ENCODE measurements at places on chromosomes 2 and 18.
A peak's percentile ranks its signal among the peaks of the same experiment; 100 is the strongest.

- peak; percentile 33 for DNase-seq
These were observed 2.5 kb downstream of the IGFBP5 start for GRCh38 chr2:216692636-216693413.

GRCh38 chr2:170148161-170148560 lies 29.8 kb upstream of the MYO3B start:
- no peak for DNase-seq

DNA sequence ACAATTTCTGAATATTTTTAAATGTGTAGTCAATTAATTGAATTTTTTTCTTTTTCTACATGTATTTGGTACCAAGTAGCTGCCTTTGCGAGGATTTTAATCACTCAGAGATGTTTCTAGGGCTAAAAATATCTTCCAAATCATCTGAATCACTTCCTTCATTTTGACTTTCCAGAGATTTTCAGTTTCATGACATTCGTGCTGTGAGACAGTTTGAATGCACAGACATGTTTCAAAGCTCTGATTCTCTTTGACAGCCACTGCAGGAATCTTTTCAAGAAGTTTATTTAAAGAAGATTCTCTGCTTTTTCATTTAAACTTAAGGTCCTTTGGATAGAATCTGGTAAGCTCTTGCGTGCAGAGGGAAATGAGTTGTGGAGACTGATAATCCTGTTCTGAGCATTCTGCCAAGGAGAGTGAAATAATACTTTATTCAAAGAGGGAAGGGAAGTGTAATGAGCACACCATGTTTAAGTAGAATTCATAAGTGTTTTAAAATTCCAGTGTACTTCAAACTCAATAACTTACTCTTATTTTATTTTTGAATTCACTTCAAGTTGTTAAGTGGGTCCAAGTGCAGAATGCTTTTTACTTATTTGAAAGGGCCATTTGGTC lies 9.7 kb downstream of the CYBRD1 start:
- no peak for DNase-seq

DNA sequence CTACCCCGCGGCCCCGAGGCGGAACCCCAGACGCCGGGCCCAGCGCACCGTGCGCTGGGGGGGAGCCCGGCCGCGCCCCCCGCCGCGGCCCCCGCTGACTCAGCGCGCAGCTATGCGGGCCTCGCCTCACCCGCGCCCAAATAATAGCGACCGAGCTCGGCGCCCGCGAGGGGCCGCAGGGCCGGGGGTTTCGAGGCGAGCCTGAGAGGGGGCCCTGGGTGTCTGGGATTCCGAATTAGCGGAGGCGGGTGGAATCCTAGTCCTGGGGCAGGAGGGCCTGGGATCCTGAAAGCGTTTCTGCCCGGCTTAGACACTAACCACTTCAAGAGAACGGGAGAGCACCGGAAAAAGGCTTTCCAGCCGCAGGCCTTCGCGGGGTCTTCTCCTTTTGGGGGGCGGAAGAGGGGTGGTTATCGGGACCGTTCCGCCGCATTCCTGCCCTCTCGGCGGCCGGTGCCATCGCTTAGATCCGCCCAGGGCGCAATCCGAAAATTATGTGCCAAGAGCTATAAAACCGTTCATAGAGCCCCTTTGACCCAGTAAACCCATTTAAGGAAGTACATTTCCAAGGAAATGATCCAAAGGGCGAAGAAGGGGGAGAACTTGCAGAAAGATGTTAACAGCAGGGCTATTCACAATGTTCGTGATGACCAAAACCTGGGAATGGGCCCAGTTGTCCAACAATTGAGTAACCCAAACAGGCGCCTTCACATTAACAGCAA lies 681 bp upstream of the ROCK2 start:
- peak; percentile 5 for DNase-seq

DNA sequence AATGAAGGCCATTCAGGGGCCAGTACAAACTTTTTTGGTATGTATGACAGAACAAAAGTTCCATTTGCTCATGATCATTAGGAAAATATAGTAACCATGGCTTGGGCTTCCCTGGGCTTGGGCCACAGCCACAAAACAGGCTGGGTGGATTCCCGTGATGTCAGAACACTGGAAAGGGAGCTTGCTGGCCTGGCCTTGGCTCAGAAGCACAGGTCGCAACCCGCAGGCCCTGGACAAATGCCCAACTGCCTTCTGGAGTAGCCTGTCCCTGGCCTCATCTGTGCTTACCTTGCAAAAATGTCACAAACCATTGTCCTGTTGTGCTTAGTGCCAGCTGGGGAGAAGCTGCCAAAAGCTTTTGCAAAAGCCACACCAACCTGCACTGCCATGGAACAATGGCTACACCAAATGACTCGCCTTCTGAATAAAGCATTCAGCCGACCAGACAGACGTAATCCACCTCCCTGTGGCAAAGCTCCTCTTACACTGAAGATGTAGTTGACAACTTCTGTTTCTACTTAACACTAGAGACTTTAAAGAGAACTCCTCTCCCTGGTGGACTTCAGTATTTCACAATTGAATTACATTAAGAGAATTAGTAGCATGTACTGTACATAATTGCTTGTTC lies 125.5 kb downstream of the ANKRD44 start:
- DNase-seq: no peak

DNA sequence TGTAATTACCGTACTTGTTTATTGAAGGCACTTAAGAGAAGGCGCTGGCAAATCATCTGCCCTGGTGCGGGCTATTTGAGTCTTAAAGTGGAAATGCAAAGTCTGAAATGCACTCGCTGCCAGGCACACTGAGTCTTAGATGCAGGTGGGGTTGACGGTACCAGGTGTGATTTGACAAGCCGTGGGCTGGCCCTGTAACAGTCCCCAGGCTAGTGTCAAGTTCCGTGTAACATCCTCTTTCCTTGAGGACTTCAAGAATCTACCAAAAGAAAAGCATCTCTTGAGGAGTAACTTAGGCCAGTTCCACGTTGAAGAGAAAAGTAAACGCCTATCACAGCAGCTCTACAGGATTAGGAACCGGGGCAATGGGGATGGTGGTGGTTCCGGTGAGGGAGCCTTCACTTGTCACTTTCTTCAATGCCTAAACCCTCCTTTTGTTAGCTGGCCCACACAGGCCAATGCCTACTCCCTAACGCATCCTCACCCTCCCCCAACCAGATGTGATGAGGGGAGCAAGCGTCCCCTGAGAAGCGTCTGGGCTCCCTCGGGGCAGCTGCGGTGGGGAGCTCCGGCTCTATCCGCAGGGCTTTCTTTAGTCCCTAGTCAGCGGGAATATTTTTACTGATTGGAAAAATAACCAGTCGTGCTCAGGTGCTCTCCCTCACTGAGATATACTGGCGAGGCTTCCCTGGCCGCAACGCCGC lies 1.5 kb upstream of the UGP2 start:
- DNase-seq: no peak

All from stimulated activated CD8-positive, alpha-beta memory T cell treated with anti-CD3 and anti-CD28 coated beads, Interleukin-4, amount 100 ng/mL, for 4 hours (primary cell).